B cell (primary cell): ENCODE measurements at places on chromosomes 12 and 14. TPM values are rescaled to one million over a fixed set of nuclear protein-coding genes. Genes with fewer than 3 reads are reported as not detected.
A peak's percentile ranks its signal among the peaks of the same experiment; 100 is the strongest.

DNA sequence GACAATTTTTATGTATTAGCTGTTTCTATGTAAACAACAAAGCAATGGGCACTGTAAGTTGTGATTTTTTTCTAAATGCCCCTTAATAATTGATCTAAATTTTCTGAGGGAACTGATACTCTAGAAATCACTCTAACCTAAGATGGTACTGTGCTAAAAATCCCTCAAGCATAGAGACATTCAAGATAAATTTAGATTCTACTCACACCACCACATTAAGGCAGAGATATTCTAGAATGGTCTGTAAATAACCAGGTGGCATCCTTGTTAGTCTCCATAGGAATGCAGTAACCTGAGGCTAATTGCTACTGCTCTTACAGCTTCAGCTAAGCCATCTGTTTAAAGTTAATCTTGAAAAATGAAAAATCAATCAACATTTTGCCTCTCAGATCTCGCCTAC lies 87.3 kb downstream of the SLC41A2 start:
- DNase-seq, result no peak
- H3K36me3 ChIP-seq, result no peaks in the 10 kb centered on the region
- no peak overlapping the region for H3K4me3 ChIP-seq
- H3K27me3 ChIP-seq, result no peaks in the 10 kb centered on the region

Gene IFT81
- 6.0 and 6.8 TPM in 2 replicates for total RNA-seq

DNA sequence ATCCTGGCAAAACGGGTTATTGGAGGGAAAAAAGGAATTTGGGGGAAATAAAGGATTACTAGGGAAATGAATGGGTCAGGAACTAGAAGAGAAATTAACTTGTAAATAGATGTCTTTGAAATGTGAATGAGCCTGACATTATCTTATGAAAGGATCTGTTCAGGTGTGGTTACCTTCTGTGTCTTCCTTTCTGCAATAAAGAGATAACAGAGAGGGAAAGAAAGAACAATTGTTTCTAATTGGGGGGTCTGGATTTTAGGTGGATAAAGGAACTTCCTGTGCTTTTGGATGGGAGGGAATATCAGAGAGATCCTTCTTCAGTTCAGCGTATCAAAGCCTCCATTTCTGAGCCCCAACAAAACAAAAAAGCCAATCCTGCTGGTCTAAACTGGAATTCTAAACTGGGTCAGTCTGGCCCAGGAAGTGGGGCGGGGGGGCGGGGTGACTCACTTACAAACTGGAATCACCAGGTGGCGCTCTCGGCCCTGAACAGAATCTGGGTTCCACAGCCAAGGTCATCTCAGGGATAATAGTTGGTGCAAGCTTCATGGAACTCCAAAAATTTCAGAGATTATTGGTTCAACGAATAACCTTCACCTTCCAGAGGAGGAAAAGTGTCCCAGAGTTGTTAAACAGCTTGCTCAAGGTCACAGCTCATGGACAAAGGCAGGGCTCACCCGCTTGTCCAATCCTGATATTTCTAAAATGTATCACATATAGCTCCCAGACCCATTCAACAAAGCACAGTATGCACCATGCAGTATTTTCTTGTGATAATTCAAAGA lies 15.2 kb upstream of the PEBP1 start:
- H3K4me1 ChIP-seq, result no peaks in the 10 kb centered on the region
- DNase-seq, result peak; percentile 61
- H3K27ac ChIP-seq, result no peak overlapping the region
- H3K36me3 ChIP-seq, result no peaks in the 10 kb centered on the region
- H3K27me3 ChIP-seq, result no peaks in the 10 kb centered on the region

DNA sequence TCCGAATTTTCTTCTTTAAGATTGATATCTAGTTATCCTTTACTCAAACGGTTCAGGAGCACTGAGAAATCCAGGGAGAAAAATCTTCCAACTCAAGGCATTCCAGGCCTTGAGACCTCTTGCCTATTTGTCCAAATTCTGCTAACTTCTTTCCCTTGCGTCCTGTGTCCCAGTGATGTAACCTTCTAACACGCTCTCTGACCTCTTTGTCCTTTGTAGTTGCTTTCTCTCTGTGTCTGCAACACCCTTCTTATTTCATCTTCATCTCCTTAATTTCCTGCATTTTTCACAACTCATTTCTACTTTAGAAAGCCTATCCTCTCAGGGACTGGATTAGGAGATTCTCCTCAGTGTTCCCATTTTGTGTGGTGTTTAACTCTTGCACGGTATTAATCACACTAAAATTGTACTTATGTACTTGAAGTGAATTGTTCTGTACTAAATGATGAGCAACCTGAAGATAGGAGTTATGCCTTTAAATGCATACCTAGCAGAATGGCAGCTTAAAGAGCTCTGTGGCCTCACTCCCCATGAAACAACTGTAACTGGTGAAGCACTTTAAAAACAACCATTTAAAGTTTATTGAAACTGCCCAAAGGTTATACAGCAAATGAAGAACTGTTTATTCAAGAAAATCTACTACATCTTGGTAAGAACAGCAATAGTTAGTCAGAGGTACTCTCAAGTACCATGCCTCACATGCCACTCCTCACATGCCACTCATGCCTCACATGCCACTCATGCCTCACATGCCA lies 7.4 kb upstream of the SNAPC1 start:
- no peaks in the 10 kb centered on the region for H3K27me3 ChIP-seq
- H3K4me3 ChIP-seq, result no peak overlapping the region
- H3K4me1 ChIP-seq, result peaks cover 27% of the 10 kb centered on the region

DNA sequence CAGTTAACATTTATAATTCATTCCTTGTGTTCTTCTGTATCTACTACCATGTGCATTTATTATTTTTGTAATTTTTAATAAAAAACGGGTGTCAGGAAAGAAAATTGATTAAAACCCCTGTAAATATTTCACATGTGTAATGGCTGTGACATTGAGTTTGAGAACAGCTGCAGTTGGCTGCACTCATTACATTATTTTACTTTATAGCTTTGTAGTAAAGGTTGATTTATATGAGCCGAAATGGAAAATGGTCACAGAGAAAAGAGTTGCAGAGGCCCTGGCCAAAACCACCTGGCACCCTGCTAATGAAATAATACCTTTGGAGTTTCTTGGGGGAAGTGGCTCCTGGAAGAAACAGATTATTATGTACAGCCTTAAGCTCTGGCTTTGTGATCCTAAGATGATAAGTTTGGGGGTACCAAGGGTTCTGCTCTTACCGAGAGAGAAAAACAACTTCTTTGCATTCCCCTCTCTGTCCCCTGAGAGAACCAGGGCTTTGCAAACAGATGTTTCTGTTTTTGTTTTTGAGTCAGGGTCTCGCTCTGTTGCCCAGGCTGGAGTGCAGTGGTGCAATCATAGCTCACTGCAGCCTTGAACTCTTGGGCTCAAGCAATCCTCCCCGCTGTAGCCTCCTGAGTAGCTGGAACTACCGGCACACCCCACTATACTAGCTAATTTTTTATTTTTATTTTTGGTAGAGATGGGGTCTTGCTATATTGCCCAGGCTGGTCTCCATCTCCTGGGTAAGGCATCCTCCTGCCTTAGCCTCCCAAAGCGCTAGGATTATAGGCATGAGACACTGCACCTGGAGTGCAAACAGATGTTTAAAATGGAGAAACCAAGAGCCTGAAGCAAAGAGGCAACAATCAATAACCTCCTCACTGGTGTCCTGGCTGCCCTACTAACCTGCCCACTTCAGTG lies 9.7 kb upstream of the DYNLL1 start:
- H3K4me1 ChIP-seq, result no peaks in the 10 kb centered on the region
- H3K27ac ChIP-seq, result no peak overlapping the region
- no peak for DNase-seq
- H3K36me3 ChIP-seq, result no peaks in the 10 kb centered on the region
- H3K27me3 ChIP-seq, result no peaks in the 10 kb centered on the region
